ENCODE measurements at places on chromosomes 6 and 20.

- DNase-seq: no peak
Observed at GRCh38 chr20:9572670-9573069, 58.3 kb downstream of the LAMP5 start.

DNA sequence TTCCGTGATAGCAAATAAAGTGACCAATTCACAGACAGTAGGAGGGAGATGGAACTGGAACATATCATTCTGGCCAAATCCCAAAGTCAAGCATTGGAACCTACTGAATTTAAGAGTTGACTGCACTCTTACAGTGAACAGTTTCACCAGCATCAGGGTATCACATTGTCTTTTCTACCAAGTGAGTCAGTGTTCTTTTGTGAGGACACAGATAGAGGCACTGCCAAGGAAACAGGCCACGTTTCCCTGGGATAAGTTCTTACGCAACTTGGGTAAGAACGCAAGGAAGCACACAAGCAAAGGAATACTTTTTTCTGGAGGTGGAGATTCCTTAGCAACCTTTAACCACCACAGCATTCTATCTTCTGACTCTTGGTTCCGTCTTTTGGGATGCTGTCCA lies 28.6 kb upstream of the ENPP5 start:
- no peak for DNase-seq

DNA sequence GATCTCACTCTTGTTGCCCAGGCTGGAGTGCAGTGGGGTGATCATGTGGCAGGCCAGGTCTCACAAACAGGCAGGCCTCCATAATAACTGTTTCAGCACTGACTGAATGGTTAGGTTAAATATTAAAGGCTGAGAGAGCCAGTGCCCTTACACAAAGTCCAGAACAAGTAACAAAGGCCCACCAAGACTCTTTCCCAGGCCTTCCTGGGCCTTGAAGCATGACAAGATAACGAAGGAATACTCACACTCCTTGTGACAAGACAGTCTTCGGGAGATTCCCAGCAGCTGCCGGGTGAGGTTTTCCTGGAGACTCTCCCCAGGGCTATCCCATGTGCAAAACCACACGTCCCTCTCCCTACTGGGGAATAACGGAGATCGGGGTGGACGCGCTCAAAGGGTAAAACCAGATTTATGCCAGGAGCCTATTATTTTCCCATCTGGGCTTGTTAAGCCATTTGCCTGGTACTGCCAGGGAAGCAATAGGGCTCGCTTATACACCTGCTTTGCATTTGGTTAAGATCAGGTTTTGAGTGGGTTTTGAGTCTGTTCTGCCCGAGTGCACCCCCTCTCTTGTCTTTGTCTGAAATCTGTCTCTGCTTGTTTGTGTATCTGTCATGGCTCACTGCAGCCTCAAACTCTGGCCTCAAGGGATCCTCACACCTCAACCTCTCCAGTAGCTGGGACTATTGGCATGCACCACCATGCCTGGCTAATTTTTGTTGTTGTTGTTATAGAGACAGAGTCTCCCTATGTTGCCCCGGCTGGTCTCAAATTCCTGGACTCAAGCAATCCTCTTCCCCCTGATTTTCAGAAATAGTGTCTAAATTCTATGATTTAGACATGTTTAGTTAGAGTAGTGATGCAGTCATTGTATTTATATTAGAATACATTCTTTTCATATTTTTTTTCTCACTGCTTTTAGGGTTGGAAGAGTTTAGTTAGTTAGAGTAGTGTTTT lies 1.4 kb upstream of the ENPP3 start:
- no peak for DNase-seq

DNA sequence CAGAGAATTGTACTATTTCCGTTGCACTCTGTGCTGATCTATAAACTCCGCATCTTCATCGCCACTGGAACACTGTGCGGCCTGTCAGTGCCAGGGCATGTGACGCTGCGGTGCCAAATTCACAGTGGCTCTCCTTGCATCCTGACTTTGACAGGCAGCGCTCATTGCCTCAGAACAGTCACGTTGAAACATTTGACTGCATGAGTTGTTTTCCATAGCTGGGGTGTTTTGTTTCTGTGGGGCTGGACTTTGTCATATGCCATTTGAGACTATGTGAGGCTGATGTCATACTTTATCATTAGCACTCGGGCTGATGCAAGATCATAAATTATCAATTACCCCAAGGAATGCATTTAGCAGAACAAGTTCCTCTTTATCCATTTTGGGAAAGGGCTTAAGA lies 32.7 kb downstream of the CFAP61 start:
- no peak for DNase-seq

- DNase-seq: no peak
Observed at GRCh38 chr6:56852260-56853010, 102.5 kb upstream of the BEND6 start.

GRCh38 chr6:148972481-148972880 lies 225.7 kb downstream of the UST start:
- peak; percentile 29 for DNase-seq

DNA sequence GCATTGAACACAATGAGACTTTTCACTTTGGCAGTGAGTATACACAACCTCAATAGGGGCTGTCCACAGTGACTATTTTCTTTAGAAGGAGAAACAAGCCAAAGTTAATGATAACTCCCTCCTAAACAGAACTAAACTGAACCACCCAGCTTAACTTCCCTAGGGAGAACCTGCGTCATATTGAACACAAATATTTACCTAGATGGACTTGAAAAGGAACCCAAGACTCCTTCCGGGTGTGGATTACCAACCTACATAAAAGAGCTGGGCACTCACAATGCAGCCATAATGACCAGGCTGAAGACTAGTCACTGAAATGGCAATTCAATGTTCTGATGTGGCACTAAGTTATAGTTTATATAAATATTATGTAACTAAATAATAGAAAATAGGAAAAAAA lies 160.6 kb downstream of the IBTK start:
- no peak for DNase-seq

- no peak for DNase-seq
Observed at GRCh38 chr20:24289737-24290481, 179.5 kb upstream of the SYNDIG1 start.

DNA sequence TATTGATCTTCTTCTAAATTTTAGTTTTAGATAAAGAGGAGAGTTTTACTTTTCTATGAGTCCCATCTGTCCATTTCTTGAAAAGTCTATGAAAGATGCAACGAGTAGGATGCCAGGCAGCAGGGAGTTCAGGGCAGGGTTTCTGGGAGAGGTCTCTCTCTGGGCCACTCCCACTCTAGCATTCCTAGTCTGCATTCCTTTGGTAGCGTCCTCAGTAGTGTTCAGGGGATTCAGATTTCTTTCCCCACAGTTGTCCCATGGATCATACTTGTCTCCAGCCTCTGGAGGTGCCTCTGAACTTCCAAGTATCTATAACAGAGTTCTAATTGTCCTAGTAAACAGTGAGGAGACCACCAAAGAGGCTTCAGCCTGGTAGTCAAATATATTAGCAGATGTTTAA lies 225.3 kb downstream of the RIMS1 start:
- DNase-seq: no peak

DNA sequence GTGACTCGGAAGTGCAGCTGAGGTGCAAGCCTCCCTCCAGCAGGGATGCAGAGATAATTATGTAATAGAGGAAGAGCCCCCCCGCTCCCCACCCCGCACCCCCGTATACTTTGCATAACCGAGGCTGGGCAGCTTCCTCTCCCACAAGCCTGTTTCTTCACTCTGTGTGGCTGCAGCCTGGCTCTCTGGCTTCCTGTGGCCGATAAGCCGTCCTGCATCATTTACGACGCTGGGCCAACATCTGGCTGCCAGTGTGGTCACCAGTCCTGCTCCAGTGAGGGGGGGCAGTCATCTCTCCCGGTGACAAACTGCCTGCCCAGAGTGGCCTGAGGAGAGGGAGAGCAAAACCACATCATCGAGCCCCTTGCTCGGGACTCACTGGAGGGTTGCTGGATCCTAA lies 59.2 kb downstream of the RBM38 start:
- DNase-seq: no peak

GRCh38 chr6:129236001-129236517 lies 353.1 kb downstream of the LAMA2 start:
- DNase-seq: no peak

- no peak for DNase-seq
Observed at GRCh38 chr20:19758133-19758500, at the start of gene RIN2. Gene RIN2 (plus strand): TSS chr20:19758258. CDS start chr20:19889602, 131,344 bp downstream.

DNA sequence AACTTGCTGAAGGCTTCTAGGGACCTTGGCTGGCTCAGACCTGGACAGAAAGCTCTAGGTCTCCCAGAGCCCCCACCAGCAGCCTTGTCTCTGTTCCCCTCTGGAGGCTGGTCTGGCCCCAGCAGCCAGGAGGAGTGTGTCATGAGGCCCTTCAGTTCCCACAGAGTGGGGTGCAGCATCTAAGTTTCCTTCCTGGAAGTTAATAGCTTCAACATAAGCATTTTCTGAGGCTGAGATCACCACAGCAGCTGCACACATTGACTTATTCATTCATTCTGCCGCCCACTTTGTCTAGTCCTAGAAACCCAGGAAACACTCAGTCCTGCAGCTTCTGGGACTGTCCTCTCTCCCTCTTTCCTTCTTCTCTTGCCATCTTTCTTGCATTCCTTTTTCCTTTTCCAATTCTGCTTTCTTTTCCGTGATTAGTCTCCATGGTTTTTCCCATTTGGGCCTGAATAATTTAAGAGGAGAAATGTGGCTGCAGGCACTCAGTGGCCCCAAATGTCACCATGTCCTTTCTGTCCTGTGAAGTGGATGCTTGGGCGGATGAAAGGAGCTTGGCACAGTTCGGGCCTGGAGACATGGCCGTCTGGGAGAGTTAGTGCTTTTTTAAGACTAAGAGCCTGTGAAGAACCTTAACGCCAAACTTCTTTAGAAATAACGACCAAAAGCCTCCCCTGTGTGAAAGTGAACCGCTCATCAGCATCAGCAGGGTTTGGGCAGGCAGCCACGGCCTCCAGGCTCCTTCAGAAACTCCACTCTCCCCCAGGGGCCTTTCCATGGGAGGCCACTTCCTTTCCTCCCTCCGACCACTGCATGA lies 31.0 kb upstream of the PCMTD2 start:
- DNase-seq: no peak

DNA sequence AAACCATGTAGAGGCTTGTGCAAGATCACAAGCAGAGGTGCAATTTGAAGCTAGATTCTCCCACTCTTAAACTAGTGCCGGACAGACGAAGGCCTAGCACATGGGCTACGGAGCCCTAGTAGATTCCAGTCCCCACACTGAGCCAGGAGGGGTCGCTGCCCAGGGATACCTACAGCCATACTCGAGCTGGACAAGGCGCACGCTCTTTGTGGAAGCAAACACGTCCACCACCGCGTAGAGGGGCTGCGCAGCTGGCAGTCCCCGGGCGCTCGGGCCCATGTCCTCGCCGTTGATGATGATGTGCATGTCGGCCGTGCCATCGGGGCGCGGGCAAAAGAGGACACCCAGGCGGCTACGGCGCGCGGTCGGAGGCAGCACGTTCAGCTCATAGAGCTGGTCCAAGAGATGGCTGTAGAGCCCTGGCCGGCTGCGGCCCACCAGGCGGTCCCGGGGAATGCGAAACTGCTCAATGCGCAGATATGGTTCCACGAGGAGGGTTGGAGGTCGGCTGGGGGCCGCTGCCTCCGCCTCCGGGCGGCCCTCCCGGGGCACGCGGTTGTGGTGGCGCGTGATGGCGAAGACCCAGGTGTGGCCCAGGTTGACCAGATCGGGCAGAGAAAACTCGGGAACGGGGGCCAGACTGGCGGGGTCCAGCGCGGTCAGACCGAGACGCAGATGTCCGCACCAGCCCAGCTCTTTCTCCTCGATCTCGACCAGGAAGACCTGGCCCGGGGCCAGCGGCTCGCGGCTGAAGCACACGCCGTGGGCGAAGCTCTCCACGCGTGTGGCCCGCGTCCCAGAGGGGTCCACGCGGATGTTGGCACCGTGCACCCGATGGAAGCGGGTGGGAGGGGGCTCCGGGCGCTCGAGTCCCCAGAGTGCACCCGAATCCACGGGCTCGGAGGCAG lies 677 bp downstream of the NEURL2 start:
- no peak for DNase-seq

DNA sequence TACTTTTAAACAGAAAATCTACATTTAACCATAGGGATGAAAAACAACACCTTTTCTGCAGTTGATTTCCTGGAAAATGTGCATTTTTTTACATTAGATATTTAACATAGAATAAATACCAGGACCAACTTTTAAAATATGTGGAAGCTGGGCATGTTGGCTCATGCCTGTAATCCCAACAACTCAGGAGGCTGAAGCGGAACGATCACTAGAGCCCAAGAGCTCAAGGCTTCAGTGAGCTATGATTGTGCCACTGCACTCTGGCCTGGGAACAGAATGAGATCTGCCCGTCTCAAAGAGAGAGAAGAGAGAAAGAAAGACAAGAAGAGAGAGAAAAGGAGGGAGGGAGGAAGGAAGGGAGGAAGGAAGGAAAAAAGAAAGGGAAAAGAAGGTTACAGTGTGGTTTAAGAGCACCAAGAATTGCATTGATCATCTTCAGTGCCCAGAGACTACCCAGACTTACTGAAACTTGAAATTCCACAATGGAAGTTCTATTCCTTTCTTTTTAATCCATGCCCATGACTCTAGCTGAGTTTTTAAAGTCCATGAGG lies 189.4 kb upstream of the ARID1B start:
- DNase-seq: no peak

- no peak for DNase-seq
Observed at GRCh38 chr6:22409486-22409885, 112.7 kb upstream of the PRL start.

GRCh38 chr6:7323074-7323473 lies 10.1 kb upstream of the SSR1 start:
- no peak for DNase-seq

DNA sequence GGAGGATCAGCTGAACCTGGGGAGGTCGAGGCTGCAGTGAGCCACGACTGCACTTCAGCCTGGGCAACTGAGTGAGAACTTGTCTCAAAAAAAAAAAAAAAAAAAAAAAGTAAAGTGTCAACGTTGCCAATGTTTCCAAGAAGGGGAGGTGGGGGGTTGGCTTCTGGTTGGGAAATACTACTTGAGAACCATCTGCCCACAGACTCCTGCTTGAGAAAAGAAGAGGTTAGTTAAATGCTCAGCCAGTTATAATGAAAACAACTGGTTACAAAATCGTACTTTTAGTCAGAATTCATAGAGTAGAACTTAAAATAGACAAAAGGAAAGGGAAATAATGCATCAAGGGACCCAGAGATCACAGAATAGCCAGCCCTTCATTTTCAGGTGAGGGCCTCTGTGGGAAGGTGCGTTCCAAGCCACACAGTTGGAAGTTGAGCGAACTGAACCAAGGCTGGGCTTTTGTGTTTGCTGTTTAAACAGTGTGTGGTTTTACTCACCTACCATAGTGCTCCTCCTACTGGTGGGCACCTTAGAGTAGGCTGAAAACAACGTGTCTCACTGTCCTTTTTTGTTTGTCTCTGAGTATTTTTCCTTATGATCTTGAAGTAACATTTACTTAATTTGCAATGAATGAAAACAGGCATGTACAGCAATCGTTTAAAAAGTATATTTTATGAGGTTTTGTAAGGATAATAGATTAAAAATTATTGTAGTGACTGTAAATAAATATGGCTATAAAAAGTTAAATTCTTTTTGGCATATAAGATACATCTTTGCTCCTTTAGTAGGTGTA lies 200.7 kb downstream of the BCAS1 start:
- peak; percentile 39 for DNase-seq

GRCh38 chr6:89180971-89181370 lies 35.1 kb downstream of the PM20D2 start:
- DNase-seq: no peak

All from activated CD8-positive, alpha-beta memory T cell treated with anti-CD3 and anti-CD28 coated beads for 1 hour (primary cell).